ENCODE measurements at places on chromosomes 16 and 17.

DNA sequence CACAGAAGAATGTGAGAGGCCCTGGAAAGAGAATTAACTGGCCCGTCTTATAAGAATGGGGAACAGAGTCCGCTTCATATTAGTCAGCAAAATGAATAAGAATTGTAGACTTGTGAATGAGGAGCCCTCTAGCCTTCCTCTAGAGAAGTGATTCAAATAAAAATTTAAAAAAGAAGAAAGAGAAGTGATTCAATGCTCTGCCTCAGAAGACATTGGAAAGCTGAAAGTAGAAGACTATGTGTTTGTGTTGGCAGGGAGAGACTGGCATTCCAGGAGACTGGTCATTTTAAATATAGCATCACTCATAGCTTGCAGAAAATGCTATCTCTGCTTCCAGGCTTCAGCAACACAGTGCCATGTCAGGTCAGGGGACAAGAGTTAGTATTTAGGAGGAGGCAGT, 190.6 kb upstream of the HS3ST3A1 start:
- no peak for DNase-seq

DNA sequence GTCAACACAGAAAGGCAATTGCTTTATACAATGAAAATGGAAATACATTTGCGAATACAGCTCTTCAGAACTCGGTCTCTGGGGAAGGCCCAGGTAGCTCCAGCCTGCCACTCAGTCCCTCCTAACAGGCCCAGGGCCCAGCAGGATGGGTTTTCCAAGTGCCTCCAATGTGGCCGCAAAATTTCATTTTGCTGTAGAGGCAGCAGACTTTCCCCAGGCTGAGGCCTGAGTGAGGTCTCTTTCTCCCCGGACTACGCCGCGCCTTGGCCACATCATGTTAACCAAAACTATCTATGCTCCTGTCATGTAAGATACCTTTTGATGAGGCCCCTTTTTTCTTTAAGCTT, 606.0 kb upstream of the SALL1 start:
- DNase-seq, result no peak

DNA sequence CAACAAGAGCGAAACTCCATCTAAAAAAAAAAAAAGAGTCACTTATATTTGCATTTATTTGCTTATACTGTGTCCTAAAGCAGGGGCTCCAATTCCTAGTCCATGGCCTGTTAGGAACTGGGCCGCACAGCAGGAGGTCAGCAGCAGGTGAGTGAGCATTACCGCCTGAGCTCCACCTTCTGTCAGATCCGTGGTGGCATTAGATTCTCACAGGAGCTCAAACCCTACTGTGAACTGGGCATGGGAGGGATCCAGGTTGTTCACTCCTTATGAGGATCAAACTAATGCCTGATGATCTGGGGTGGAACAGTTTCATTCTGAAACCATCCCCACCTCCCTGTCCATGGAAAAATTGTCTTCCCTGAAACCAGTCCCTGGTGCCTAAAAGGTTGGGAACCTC, 24.9 kb downstream of the ITGB3 start:
- DNase-seq, result no peak

DNA sequence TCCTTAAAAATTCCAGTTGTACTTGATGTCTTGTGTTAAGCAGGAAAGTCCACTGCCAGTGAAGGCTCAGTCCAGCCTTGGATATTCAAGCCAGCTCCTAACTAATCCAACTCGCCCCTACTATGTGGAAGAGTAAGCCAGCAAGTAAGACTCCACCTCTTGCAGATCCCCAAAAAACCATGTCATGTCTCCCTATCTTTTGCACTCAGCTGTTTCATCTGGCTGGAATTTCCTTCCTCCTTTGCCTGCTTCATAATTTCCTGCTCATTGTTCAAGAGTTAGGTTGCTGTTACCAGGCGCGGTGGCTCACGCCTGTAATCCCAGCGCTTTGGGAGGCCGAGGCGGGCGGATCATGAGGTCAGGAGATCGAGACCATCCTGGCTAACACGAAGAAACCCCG, 37.8 kb downstream of the RBBP6 start:
- DNase-seq, result peak; percentile 83

GRCh38 chr17:28282596-28282995, 36.4 kb upstream of the TMEM97 start:
- no peak for DNase-seq

- no peak for DNase-seq
Measured at GRCh38 chr16:70778901-70779309, 22.1 kb downstream of the VAC14 start.

GRCh38 chr17:42023524-42024349, 3.8 kb downstream of the NKIRAS2 start:
- DNase-seq, result no peak

GRCh38 chr16:49747654-49748053, 108.3 kb downstream of the ZNF423 start:
- no peak for DNase-seq

GRCh38 chr17:15392326-15392741, 50.9 kb upstream of the TEKT3 start:
- no peak for DNase-seq

- no peak for DNase-seq
Measured at GRCh38 chr17:28810437-28810836, 32.2 kb downstream of the FAM222B start.

DNA sequence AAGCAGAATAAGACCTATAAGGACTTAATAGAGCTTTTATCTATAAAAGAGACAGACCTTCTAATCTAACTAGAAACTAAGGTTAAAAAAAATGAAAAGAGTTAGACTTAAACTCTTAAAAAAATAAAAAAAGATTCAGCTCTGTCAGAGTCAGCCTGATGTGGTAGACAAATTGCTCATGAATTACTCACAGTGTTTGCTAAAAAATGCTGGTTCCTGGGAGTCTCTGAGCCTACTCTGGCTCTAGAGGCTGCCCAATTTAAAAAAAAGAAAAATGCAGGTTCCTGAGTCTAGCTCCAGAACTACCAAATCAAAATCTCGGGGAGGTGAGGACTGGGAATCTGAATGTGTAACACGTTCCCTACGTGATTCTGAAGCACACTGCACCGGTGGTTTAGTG, 18.1 kb downstream of the SOST start:
- DNase-seq, result no peak

GRCh38 chr16:83933885-83934683, 19.0 kb upstream of the OSGIN1 start:
- no peak for DNase-seq

- DNase-seq, result no peak
Measured at GRCh38 chr16:56888806-56889205, 23.8 kb downstream of the SLC12A3 start.

- DNase-seq, result no peak
Measured at GRCh38 chr16:50679676-50680555, 1.2 kb downstream of the SNX20 start.

DNA sequence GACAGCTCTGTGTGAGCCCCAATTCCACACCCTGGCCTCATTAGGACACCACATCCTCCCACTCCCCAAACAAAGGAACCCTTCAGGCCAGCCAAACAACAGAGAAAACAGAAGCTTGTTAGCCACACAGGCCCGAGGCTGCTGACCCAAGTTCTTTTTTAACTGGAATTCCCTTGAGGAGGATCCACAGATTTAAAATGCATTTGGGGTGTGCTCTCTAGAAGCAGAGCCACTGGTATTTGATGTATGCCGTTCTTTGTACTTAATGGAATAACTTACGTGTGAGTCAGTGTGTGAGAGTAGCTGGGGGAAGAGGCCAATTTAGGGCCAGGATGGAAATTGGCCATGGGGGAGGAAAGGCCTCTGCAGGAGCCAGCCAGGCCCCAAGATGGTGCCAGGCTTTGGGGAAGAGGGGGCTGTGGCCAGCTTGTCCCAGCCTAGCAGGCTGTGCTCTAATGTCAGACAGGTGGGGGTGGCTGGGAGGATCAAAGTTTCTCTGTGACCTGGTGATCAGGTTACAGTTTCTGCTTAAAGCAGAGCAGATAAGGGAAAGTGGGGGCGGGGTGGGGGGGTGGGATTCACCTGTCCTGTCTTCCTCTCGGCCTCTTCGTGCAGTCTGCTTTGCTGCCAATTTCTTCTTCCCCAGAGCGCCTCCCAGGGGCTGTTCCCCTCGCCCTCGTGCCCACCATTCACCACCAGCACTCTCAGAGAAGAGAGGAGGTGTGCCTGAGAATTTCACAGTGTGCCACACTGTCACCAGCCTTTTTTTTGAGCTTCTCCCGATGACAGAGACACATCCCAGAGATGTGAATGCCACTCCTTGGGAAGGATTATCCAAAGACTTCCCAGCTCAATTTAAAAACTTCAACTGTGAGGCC, 50.8 kb downstream of the TOM1L2 start:
- no peak for DNase-seq

- no peak for DNase-seq
Measured at GRCh38 chr16:74271872-74272271, 24.7 kb upstream of the PSMD7 start.

GRCh38 chr16:83443972-83444371, 363.8 kb upstream of the HSBP1 start:
- no peak for DNase-seq

DNA sequence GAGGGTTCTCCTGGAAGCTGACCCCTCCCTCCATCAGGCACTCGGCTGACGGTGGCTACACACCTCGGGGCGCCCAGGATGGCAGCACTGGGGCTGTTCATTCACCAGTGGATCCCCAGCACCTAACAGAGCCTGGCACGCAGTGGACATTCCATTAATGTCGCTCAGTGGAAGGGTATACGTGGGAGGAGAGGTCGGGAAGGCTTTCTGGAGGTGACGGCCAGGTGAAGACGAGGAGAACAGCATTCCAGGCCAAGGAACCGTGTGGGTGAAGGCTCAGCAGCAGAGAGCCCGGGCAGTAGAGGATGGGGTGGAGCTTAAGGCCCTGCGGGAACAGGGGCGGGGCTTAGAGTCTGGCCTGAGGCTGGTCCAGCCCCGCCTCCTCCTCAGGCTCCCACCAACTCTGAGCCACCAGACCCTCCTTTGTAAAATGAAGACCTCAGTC, 2.5 kb upstream of the HS3ST6 start:
- DNase-seq, result no peak

GRCh38 chr16:61780161-61780560, 256.1 kb downstream of the CDH8 start:
- no peak for DNase-seq

DNA sequence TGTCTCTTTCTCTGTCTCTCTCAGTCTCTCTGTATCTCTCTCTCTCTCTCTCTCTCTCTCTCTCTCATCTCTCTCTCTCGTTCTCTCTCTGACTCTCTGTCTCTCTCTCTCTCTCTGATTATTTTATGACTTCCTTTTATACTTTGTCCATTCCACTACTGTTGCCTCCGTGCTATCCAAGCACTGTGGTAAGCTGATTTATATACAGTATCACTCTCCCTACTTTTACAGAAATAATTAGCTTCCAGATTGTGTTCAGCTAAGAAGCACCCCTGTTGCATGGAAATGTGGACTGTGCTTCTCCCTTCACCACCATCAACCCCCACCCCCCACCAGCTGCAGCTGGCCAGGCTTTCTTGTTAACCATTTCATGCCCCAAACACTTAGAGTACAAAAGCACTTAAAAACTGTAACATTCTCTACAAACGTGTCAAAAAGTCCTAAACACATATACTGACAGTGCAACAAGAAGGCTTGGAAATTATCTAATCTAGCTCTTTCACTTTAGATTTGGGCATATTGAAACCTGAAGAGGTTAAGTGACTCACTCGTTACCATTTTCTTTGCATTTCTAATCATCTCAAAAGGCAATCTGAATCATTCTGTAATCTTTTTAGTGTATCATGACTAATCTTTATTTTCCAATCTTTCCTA, 11.6 kb upstream of the TMEM100 start:
- no peak for DNase-seq

Measured in pulmonary artery endothelial cell (primary cell).